ENCODE measurements at places on chromosomes 2 and 18.

DNA sequence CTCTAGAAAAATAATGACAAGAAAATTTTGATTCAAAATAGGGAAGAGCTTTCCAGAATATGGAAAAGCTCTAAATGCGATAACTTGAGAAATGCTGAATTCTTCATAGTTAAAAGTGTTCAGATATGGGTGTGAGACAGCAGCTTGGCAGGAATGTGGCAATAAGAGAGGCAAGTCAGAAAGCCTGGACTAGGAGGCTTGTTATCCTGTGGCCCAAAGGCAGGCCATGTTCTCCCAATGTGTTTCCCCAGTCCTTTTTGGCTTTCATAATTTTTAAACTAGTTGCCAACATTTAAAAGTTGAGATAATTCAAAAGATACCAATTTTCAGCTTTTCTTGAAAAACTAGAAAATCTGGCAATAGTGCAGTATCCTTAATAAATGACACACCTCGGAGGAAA, 366.3 kb upstream of the FANCL start:
- DNase-seq: no peak

DNA sequence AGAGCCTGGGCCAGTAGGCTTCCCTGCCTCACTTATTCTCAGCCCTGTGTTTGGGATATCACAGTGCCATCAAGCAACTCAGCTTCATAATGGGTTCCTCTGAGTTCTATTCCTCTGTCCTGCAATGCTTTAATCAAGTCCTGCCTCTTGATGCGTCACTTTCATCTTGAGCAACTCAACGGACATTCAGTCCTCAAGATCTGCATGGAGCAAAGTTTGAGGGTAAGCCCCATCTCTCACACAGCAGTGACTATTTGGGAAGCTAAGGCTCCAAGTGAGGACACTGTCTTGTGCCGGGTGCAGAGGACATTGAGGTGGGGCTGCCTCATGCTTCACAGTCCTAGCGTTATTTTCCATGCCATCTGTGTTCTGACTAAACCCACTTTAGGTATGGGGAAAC, 50.9 kb upstream of the PLB1 start:
- DNase-seq: no peak

GRCh38 chr2:134235510-134236144, 18.2 kb upstream of the MGAT5 start:
- no peak for DNase-seq

GRCh38 chr2:74379851-74380789, at the start of gene DCTN1:
Gene DCTN1, minus strand, starts transcription at chr2:74380311. Its CDS starts 274 bp downstream, at chr2:74380037.
- DNase-seq: no peak

DNA sequence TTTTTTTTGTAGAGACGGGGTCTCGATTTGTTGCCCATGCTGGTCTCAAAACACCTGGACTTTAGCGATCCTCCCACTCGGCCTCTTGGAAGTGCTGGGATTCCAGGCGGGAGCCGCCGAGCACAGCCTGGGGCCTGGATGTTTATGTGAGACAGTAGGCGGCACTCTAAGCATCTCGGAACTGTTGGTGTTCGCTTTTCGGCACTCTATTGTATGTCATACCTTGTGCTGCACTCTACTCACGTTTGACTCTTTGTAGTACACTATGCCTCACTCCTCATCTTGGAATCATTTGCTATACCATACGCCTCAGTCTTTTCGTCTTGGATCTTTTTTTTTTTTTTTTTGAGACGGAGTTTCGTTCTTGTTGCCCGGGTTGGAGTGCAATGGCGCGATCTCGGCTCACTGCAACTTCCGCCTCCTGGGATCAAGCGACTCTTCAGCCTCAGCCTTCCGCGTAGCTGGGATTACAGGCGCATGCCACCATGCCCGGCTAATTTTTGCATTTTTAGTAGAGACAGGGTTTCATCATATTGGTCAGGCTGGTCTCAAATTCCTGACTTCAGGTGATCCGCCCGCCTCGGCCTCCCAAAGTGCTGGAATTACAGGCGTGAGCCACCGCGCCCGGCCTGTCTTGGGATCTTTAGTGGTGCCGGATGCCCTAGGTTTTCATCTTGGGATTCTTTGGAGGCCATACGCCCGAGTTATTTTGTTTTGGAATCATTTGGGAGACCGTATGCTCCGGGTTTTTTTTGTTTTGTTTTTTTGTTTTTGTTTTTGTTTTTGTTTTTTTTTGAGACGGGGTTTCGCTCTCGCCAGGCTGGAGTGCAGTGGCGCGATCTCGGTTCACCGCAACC, 24.2 kb upstream of the ZDBF2 start:
- no peak for DNase-seq

GRCh38 chr18:34492652-34493051, 217.4 kb upstream of the DTNA start:
- DNase-seq: no peak

DNA sequence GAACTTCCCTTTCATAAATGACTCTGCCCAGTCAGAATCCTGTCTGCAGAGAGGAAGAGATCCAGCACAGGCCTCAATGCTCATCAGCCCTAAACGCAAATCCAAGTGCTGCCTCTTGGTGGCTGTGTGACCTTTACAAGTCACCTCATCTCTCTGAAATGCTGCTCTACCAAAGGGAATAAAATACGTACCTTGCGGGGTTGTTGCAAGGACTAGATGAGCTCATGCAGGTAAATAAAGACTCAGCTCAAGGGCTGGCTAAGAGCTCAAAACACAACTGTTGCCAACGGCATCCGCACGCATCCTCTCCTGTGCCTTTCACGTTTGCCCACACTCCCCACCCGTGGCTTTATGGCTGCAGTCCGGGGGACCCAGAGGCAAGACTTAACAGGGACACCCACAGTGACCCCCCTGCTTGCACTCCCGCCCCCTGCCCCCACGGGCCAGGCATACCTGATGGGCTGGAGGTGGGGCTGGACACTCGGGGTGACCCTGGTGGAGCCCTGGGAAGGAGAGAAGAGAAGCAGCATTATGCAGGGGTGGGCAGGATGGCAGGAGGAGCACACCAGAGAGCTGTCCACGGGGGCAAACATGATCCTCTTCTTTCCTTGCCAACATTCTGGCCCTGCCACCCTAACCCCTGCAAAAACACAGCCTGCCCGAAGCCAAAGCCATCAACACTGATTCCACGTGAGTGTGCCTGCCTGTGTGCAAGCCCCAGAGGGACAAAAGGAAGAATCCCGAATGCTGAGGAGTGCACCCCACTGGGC, 102.6 kb downstream of the TNS1 start:
- peak; percentile 69 for DNase-seq

GRCh38 chr18:5253910-5254309, 41.6 kb downstream of the ZBTB14 start:
- no peak for DNase-seq

DNA sequence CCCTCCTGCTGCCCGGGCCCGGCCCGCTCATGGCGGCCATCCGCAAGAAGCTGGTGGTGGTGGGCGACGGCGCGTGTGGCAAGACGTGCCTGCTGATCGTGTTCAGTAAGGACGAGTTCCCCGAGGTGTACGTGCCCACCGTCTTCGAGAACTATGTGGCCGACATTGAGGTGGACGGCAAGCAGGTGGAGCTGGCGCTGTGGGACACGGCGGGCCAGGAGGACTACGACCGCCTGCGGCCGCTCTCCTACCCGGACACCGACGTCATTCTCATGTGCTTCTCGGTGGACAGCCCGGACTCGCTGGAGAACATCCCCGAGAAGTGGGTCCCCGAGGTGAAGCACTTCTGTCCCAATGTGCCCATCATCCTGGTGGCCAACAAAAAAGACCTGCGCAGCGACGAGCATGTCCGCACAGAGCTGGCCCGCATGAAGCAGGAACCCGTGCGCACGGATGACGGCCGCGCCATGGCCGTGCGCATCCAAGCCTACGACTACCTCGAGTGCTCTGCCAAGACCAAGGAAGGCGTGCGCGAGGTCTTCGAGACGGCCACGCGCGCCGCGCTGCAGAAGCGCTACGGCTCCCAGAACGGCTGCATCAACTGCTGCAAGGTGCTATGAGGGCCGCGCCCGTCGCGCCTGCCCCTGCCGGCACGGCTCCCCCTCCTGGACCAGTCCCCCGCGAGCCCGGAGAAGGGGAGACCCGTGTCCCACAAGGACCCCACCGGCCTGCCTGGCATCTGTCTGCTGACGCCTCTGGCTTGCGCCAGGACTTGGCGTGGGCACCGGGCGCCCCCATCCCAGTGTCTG, 767 bp downstream of the RHOB start:
- DNase-seq: peak; percentile 64

GRCh38 chr18:46464926-46465655, 191.9 kb downstream of the LOXHD1 start:
- DNase-seq: no peak

Data from gastrocnemius medialis (tissue), 4 donors.